ENCODE measurements at places on chromosomes 2 and 18.

DNA sequence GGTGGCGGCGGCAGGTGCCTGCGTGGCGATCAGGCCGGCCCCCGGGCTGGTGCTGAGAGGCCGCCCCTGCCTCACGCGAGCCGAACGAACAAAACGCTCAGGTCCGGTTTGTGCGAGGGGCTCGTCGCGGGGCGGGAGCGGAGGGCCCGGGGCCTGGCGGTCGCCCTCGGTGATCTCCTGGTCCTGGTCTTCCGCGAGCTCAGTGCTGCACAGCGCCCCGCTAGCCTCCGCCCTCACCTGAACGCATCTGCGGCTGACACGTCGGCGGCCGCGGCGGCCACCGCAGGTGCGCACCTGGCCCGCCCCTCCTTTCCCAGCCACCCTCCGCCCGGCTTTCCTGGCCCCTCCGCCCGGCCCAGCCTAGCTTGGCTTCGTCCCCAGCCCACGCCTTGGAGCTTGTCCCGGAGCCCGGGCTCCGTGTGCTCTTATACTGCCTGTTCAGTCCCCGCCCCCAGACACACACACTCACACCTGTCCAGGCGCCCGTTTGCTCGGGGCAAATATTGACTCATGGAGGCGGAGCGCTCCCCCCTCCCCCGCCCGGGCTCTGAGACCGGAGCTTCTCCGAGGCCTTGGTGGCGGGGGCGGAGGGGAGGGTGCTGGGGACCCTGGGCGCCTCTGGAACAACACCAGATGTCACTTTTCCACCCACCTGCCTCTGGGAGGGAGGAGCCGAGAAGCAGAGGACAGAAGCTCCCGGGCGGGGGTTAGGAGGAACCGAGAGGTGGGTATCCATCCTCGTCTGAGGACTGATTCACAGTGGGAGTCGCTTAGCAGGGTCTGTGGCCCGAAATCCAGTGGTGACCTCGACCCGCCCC, 8.6 kb upstream of the CRYBA2 start:
- no peak for DNase-seq

- DNase-seq = no peak
Observed at GRCh38 chr18:22471546-22472131, 53.9 kb upstream of the CTAGE1 start.

DNA sequence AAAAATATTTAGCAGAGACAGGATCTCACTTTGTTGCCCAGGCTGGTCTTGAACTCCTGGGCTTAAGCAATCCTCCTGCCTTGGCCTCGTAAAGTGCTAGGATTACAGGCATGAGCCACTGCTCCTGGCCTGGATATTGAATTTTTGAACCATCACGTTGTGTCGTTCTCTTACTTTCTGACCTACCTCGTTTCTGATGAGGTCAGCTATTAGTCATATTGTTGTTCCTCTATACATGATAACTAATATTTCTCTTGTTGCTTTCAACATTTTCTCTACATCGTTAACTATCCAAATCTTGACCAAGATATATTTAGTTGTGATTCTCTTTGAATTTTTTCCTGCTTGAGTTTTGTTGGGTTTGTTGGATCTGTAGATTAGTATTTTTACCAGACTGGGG, 541.3 kb upstream of the SOX11 start:
- DNase-seq = no peak

- no peak for DNase-seq
Observed at GRCh38 chr18:76984193-76985155, 148.1 kb downstream of the MBP start.

GRCh38 chr2:144673456-144673855, 153.5 kb upstream of the ZEB2 start:
- no peak for DNase-seq

GRCh38 chr2:233973786-233974185, 56.6 kb downstream of the TRPM8 start:
- DNase-seq = no peak

DNA sequence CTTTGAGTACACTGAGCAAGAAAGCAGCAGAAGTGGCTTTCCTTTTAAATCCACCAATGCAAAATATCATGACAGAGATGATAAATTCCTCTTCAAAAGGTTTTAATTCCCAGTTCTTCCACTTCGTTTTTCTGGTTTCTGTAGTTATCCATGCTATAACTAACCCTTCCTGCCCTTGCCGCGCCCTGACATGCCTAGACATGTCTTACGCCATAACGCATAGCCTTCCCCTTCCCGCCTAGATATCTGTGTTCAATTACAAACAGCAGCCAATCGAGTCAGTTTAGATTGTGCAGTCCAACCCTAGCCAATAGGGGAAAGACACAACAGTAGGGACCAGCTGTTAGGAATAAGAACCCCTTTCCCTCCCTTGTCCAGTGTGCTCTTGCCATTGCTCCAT, 16.1 kb downstream of the PRPF40A start:
- no peak for DNase-seq

DNA sequence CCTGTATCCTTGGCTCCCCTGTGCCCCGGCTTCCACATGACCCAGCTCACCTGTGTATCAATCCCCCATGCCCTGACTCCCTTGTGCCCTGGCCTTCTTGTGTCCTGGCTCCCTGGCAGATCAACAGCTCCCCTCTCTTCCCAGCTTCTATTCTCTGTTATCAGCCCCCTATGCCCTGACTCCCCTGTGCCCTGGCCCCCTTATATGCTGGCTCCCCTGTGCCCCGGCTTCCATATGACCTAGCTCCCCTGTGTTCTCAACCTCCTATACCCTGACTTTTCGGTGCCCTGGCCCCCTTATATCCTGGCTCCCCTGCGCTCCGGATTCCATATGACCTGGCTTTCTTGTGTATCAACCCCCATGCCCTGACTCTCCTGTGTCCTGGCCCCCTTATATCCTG, 209.2 kb downstream of the LOXHD1 start:
- DNase-seq = no peak

- DNase-seq = no peak
Observed at GRCh38 chr2:38599706-38600105, 3.0 kb downstream of the HNRNPLL start.

- DNase-seq = no peak
Observed at GRCh38 chr2:47346-47725, 1.0 kb upstream of the FAM110C start.

GRCh38 chr2:100615886-100616285, 53.1 kb downstream of the PDCL3 start:
- DNase-seq = peak; percentile 69

- no peak for DNase-seq
Observed at GRCh38 chr2:33782395-33783230, 183.5 kb upstream of the FAM98A start.

- no peak for DNase-seq
Observed at GRCh38 chr2:101828257-101828656, 130.8 kb downstream of the MAP4K4 start.

Data from mesenteric fat pad (tissue), 1 donor.